T-helper 2 cell (primary cell): ENCODE measurements at places on chromosomes 13 and 19.

- DNase-seq, result no peak
Observed at GRCh38 chr19:48509467-48510194, 2.0 kb downstream of the LMTK3 start.

DNA sequence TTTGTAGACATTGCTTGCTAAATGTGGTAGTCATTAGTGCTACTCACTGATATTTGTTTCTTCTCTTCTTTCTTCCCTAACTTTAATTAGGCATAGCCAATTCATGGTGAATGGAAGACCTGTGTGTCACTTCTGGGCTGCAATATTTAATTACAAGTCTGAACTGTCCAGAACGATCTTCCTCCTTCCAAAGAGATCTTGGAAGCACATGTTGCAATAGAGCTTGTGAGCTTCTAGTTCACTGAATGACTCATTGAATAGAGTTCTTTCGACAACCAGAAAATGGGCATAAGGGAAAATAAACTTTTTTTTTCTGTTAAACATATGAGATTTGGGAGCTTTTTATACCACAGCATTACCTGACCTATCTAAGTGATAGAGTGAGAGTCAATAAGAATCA, 1264.6 kb downstream of the PCDH9 start:
- DNase-seq, result no peak

DNA sequence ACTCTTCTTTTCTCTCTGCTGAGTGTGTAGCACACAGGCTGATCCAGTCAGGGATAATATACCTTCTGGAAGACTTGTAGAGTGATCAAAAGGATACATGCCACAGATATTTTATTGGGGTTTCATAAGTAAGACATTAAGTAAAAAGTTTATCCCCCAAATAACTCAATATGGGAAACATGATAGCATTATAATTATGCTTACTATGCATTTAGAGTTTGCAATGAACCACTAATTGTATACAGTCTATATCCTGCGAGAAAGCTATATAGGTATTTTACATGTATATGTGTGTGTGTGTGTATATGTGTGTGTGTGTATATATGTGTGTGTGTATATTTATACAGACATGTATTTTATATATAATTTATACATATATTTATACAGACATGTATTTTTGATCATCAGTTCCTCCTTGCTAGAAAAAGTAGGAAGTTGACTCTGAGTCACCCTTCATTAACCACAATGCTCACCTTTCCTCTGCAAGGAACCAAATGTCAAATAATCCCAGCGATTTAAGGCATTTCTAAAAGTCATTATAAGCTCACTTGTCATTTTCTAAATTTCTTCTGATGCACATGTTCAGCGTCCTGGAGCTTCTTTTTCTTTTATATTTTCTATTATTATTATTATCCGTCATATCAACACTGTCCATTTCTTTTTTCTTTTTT, 312.5 kb upstream of the OBI1 start:
- DNase-seq, result no peak

- no peak for DNase-seq
Observed at GRCh38 chr13:44104969-44105368, 225.3 kb downstream of the LACC1 start.

- DNase-seq, result no peak
Observed at GRCh38 chr13:67878376-67878775, 648.2 kb upstream of the PCDH9 start.
